WTC11 (cell line): ENCODE measurements at places on chromosomes 5 and 9.

DNA sequence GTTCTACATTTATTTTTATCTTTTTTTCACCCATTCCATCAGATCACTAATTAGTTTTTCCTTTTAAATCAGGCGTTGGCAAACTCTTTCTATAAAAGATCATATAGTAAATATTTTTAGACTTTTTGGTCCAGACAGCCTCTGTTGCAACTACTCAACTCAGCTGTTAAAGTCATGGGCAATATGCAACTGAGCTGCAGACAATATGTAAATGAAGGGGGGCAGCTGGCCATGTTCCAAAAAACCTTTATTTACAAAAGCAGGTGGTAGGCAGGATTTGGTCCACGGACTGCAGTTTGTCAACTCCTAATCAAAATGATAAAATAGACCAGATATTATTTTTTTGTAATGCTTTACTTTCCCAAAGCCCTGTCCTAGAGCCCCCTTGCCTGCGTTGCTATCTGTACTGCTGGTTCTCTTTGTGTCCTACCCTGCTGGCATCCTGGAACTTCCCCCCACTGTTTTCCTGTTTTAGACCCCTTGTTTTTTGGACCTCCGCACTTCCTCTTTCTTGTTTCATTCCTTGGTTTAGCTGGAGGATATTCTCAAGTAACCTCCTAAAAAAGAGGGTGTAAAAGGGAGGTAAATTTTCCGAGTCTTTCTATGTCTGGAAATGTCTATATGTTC lies 24.7 kb upstream of the TNFSF8 start:
- no peak for DNase-seq

DNA sequence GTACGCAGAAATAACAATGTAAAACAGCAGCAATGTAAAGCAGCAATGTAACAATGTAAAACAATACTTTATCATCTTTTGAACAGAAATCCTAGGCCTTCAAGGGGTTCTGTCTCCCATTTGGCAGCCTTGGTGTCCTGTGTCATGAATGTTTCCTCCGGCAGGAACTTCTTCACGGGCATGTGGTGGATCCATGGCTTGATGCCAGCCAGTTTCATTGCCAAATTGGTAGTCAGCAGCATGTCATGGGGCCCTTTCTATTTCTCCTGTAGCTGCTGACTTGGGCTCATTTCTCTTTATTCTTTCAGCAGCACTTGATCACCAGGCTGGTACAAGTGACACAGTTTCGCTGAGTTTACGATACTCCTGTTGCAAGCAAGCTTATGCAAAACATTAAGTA lies 275.3 kb downstream of the HTR1A start:
- DNase-seq, result no peak

- DNase-seq, result no peak
These were observed 8.3 kb downstream of the RFX3 start for GRCh38 chr9:3517377-3518048.

DNA sequence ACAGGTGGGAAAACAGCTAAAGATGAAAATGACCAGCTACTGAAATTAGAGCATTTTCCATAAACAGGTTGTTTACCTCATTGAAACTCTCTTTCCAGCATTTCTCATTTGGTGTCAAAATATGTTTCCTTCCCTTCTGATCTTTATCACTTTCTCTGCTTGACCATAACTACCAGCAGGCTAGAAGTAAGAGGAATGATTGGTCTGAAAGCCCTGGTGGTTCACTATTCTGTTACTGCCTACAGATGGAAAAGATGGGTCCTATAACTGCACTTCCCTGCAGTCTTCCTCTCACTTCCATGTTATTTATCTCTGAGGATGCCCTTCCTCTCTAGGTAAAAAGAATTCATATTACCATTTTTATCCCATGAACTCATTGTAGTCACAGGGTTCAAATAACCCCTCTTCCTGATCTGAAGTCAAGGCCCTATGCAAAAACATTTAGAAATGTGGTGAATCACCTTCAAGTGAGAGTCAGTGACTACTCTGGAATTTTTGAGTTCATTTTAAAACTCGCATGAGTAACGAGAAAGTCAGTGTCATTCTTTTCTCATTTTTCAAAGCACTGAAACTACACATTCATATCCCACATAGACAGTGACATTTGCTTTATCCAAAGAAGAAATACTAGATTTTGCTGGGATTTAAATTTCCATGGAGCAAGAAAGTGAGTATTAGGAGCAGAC lies 51.7 kb downstream of the ZNF474 start:
- DNase-seq, result no peak

- DNase-seq, result no peak
These were observed 99.0 kb downstream of the OLFM1 start for GRCh38 chr9:135186248-135187164.

- no peak for DNase-seq
These were observed 15.0 kb downstream of the ARRDC3 start for GRCh38 chr5:91367908-91368648.

- DNase-seq, result no peak
These were observed 4.4 kb downstream of the CDK9 start for GRCh38 chr9:127790094-127790855.

DNA sequence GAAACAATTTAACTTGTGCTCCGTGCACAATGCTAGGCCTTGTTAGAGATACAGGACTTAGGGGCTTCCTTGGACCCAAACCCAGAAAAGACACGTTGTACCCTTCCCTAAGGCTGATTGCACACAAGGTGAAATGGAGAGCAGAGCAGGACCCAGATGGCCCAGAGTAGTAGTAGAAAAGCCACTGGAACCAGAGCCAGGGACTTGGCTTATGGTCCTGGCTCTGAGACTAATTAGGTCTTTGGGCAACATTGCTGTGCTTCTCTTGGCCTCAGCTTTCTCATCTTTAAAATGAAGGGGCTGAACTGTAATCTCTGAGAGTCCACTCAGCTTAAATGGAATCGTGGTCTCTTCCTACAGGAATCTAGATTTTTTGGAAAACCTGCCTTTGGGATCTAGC lies 42.3 kb downstream of the EBF1 start:
- DNase-seq, result no peak

DNA sequence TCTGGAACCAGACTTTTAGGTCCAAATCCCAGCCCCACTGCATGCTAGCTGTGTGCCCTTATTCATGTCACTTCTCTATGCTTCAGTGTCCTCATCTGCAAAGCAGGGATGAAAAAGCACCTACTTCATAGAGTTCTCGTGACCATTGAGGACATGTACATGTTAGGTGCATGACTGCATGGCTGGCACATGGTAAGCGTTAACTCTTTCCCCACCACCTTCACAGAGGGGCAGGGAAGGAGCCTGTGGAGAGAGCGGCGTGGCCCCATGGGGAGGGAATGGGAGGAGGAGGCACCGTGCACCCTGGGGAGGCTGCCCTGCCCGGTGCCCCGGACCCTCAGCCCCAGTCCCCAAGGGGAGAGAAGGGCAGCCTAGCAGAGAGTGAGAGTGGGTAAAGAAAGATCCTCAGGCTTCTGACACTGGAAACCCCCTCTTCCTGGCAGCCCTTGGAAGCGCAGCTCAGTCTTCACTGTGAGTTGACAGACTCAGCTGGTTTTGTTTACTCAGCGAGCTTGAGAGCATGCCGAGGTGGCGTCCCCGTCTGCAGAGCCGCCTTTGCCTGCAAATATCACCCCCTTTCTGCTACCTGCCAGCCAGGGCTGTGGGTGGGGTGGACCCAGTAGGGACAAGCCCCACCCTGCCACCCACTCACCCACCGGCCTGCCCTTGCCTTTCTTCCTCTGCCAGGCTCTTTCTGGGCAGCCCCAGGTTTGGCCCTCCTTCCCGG lies 10.6 kb upstream of the ANGPTL2 start:
- DNase-seq, result peak; percentile 42

GRCh38 chr9:123488722-123489321 lies 132.8 kb downstream of the CRB2 start:
- no peak for DNase-seq

GRCh38 chr9:94603259-94604160 lies 9.9 kb upstream of the FBP2 start:
- DNase-seq, result peak; percentile 93

DNA sequence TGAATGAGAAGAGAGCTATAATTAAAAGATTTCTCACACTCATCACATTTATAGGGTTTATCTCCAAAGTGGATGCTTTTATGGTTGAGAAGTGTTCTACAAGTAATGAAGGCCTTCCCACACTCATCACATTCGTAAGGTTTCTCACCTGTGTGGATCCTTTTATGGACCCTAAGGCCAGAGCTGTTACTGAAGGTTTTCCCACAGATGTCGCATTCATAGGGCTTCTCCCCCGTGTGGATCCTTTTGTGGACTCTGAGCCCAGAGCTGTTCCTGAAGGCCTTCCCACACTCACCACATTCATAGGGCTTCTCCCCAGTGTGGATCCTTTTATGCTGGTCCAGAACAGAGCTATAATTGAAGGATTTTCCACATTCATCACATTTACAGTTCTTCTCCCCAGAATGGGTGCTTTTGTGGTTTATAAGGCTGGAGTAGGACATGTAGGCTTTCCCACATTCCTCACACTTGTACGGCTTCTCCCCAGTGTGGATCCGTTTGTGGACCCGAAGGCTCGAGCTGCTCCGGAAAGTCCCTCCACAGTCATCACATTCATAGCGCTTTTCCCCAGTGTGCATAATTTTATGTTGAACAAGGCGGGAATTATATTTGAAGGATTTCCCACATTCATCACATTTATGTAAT lies 10.5 kb downstream of the ZFP62 start:
- DNase-seq, result no peak

GRCh38 chr9:132503116-132503515 lies 79.3 kb upstream of the BARHL1 start:
- DNase-seq, result no peak

DNA sequence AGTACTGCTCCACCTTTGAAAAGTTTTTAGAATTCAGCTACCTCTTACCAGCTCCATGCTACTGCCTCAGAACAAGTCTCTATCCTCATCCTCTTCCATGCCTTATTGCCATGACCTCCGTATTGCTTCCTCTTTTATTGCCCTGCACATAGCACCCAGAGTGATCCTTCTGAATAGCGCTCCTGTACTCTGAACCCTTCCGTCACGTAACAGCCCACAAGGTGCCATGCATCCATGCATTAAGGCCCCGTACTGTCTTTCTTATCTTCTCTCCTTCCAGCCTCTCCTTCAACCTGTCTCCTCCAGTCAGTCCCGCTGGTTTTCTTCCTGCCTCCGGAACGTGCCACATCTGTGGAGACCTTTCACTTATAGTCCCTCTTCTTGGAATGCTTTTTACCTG lies 273.3 kb upstream of the SEMA6A start:
- DNase-seq, result no peak

GRCh38 chr5:10453545-10453944 lies 11.9 kb downstream of the ROPN1L start:
- DNase-seq, result no peak

DNA sequence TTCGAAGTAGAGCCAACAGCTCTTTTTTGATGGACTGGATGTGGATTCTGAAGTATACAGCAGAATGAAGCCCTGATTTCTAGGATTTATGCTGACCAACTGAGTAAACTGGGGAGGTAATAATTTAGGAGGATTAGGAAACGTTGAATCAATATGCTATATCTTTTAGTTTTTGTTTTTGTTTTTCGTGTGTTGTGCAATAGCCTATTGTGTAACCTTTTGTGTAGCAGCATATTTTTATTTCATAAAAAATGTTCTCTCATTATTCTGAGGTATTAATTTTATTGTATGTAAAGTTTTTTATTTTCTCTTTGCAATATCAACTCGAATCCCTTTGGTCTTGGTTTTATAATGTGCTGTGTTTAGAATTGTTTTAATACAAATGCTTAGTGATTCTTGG lies 902.3 kb downstream of the EFNA5 start:
- DNase-seq, result no peak

DNA sequence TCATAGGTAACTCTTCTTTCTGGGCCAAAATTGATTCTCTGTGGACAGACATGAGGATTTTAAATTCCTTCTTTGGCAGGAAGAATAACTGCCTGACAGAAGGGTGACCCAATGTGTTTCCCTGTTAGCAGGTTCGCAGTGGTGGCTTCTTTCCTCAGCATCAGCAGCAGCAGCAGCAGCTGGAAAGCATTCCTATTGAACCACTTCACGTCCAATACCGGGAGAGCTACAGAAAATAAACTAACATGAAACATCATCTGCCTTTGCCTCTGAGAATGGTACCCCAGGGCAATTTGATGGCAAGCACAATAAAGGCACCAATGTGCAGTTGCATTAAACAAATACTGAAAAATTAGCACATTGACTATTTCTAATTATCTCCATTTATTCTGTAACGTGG lies 214.5 kb downstream of the TMEM167A start:
- DNase-seq, result no peak

DNA sequence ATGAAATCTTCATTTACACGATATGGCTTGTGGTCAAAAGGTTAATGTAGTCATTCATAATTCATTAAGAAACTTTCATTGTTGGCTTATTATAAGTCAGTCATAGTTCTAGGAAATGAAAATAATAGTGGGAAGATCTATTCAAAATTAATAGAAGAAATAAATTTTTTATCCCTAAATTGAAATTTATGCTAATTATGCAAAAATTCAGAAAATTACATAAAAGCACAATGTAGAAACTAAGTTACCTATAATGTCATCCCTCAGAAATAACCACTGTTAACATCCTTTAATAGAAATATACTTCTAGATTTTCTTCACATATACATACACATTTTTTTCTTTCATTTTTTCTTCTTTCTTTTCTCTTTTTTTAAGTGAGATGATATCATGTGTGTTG lies 15.9 kb upstream of the JAK2 start:
- DNase-seq, result no peak

- DNase-seq, result no peak
These were observed 75.1 kb downstream of the MAT2B start for GRCh38 chr5:163580516-163580915.

DNA sequence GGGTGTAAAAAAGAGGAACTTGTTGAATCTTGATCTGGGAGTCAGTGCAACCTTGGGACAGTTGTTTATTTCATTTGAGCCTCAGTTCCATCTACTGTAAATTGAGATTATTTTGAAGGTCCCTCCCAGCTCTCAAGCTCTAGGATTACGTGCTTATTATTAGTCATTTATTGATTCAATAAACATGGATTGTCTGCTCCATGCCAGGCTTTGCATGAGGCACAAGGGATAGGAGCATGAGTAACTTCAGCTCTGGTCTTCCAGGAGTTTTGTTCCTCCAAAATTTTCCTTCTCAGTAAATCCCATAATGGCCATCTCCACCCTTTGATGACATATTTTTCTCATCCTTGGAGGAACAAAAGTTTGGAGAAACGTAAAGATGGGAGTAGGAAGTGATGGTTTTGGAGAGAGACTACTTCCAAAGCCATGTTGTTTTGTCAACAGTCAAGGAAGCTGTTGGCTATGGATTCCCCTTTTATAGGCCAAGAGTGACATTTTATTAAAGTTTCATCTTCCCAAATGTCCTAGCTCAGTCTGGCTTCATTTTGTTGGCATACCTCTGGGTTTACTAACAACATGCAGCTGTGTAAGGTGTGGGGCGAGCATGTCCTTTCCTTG lies 244.6 kb downstream of the DMRT2 start:
- no peak for DNase-seq

- no peak for DNase-seq
These were observed 115.5 kb downstream of the COL23A1 start for GRCh38 chr5:178474562-178475184.

GRCh38 chr9:129383019-129383560 lies 205.0 kb upstream of the IER5L start:
- DNase-seq, result no peak

GRCh38 chr5:141753971-141754713 lies 72.1 kb upstream of the ARAP3 start:
- DNase-seq, result peak; percentile 77

GRCh38 chr5:177249761-177250537 lies 53.6 kb downstream of the RAB24 start:
- no peak for DNase-seq

- no peak for DNase-seq
These were observed 124.6 kb upstream of the PDE4D start for GRCh38 chr5:60018091-60018490.
